ENCODE measurements at places on chromosomes 6 and 20.

DNA sequence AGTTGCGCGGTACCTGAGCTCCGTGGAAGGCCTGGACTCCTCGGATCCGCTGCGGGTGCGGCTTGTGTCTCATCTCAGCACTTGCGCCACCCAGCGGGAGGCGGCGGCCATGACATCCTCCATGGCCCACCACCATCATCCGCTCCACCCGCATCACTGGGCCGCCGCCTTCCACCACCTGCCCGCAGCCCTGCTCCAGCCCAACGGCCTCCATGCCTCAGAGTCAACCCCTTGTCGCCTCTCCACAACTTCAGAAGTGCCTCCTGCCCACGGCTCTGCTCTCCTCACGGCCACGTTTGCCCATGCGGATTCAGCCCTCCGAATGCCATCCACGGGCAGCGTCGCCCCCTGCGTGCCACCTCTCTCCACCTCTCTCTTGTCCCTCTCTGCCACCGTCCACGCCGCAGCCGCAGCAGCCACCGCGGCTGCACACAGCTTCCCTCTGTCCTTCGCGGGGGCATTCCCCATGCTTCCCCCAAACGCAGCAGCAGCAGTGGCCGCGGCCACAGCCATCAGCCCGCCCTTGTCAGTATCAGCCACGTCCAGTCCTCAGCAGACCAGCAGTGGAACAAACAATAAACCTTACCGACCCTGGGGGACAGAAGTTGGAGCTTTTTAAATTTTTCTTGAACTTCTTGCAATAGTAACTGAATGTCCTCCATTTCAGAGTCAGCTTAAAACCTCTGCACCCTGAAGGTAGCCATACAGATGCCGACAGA is 9.9 kb downstream of the HEY2 start:
- DNase-seq: no peak

DNA sequence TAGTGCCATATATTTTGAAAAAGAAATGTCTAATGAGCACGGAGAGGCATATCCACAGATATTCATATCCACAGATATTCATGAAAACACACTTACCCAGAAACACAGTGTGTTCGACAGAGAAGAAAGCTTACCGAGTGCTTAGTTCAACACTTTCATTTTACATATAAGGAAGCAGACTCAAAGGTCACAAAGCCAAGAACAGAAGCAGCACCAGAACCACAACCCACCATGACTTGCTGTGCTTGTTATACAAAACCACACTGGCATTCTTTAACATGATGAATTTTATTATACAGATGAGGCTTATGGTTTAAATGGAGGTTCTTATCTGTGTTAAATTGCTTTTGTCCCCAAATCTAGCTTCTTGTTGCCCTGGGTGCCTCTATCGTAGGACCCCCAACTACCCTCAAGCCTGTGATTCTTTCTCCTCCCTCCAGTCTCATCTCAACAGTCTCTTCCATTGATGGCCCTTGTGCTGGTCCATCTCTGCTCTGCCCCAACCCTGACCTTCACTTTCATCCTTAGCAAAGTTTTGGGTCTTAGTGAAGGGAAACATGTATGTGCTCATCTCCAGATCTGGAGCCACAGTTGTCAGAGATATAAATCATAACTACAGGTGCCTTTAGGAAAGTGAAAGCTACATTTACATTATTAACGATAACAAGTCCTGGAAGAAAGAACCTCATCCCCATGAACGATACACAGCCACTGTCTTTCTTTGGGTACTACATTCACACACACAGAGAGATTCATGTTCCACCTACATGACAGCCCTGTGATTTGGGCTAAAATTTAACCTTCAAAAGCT is 40.0 kb downstream of the SF3B5 start:
- DNase-seq: no peak

DNA sequence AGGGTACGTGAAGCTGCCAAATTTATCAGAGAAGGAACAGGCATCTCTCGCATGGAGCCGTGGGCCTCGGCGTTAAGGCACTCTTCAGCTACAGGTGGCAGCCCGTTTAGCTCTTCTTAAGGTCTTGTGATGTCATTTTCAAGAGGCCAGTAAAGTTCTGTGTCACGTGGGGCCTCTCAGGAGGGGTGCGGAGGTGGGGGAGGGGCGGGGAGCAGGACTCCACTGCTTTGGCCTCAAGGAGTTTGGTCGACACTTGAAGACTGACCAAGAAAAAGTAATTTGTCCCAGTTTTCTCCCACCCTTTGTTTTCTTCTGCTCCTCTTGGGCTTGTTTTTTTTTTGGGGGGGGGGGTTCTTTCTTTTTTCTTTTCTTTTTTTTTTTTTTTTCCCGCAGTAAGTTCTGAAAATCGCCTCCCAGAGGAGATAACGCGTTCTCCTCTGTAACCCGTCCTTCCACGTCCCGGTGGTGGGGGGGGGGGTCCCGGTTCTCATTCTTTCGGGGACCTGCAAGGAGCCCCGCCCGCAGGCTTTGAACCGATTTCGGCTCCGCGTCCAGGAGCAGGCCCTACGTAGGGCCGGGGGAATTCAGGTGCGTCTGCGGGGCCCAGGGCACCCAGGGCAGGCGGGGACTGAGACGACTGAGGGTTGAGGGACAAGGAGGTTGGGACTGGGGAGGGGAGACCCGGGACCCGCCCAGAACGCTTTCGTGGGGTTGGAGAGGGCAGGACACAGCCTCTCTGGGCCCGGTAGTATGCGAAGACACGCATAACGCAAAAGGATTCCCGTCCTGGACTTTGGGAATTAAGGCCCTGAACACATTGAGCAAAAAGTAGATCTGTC is 26.0 kb downstream of the GPX6 start:
- peak; percentile 95 for DNase-seq

GRCh38 chr6:9610620-9611415 is 804.1 kb downstream of the TFAP2A start:
- no peak for DNase-seq

DNA sequence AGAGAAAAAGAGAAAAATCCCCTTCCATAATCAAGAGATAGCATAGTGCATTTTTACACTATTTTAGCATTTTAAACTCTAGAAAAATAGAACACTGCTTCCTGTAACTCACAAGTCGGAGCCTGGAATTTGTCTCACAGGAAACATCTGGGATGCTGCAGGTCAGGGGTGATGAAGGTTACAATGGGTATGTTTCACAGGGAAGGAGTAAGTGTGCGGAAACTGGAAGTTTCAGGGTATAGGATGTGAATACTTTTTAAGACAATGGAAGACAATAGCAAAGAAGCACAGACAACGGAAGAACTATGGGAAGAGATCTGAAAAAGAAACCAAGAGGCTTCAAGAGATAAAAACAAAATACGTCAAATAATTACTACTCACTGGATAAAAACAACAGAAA is 361.0 kb upstream of the MARCKS start:
- DNase-seq: no peak

- DNase-seq: no peak
Observed at GRCh38 chr6:22830463-22830862, 261.1 kb downstream of the HDGFL1 start.

- DNase-seq: no peak
Observed at GRCh38 chr6:63094947-63095346, 116.3 kb upstream of the FKBP1C start.

GRCh38 chr20:9608639-9609340 is 94.4 kb downstream of the LAMP5 start:
- no peak for DNase-seq

GRCh38 chr20:48603116-48603818 is 224.5 kb downstream of the PREX1 start:
- DNase-seq: no peak

- no peak for DNase-seq
Observed at GRCh38 chr20:60420676-60421229, 462.5 kb downstream of the CDH26 start.

GRCh38 chr20:20031790-20032189 is 14.6 kb downstream of the NAA20 start:
- no peak for DNase-seq

DNA sequence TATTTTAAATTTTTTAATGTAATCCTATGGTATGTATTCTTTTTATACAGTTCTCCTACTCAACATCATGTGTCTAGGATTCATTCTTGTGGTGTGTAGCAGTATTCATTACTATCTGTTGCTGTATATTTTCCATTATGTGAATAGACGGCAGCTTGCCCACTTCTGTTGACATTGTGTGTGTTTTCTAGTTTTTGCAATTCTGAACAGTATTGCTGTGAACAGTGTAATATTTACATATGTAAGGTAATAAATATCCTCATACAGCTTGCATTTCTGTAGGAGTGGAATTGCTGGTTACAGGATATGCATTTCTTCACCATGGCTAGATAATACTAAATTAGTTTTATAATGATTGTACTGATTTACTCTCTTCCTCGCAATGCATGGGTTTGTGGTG is 51.9 kb downstream of the SCAF8 start:
- no peak for DNase-seq

GRCh38 chr6:50270415-50270814 is 220.7 kb upstream of the DEFB112 start:
- no peak for DNase-seq

DNA sequence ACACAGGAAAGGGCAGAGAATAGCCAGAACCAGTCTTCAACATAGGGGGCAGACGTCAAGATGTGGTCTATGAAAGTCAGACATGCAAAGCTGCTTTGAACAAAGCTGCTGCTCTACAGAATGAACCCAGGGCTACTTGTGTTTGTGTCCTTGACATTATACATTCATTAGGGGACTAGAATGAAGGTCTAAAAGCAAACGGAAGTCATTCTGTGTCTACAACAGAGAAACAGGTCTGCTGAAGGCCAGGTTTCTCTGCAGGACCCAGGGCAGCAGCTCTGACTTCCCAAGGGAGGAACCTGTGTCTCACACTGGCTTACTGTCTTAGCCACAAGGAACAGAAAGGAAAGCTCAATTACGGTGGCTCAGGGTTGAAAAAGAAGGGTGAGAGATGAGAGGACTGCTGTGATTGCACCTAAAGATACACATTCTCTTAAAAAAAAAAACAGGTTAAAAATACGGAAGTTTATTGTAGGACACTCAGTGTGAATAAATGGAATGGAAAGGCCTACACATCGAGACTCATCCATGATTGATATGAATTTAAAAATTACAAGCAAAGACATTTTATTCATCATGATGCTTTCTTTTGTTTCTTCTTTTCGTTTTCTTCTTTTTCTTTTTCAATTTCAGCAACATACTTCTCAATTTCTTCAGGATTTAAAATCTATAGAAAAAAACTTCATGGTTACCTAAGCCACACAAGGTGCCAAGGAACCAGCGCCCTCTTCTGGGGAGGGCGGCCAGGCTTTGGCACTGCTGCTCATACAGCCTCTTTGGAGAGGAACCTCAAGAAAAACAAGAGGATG is 6.7 kb downstream of the PSMA7 start:
- peak; percentile 82 for DNase-seq

DNA sequence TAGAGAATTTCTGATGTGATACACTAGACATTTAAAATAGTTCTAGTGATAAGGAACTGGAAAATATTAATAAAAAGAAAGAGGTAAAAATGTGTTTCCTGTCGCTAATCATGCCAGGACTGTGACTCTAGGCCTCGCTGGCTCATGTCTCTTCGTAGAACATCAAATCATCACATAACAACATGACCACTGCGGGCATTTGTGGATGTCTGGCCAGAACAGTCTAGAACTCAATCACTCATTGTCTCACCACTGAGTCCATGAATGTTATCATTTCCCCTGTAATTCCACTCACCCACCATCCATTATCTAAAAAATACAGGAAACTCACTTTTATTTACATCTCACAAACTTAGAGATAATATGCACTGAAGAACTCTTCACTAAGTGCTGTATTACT is 3.4 kb downstream of the HMGN3 start:
- DNase-seq: no peak

GRCh38 chr6:139533573-139534471 is 159.4 kb upstream of the CITED2 start:
- no peak for DNase-seq

GRCh38 chr6:86581833-86582232 is 355.5 kb upstream of the HTR1E start:
- DNase-seq: no peak

DNA sequence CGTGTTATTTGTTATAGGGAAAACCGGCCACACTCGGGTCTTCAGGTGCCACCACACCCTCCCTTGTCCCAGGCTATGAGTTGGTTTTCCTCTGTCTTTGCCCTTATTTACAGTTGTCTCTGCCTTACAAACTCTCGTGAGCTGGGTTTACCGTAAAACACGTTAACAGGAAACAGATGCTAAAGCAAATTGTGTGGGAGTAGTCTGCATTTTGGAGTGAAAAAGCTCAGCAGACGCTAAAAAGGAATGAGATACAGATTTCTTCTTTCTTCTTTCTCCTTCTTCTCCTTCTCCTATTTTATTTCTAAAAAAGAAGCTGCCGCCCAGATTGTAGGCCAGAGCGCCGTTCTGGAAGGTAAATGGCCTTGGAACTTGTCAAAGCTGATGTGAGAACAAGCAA is 51.9 kb downstream of the APCDD1L start:
- peak; percentile 57 for DNase-seq

- peak; percentile 90 for DNase-seq
Observed at GRCh38 chr6:170459451-170459850, 93.7 kb downstream of the PSMB1 start.

DNA sequence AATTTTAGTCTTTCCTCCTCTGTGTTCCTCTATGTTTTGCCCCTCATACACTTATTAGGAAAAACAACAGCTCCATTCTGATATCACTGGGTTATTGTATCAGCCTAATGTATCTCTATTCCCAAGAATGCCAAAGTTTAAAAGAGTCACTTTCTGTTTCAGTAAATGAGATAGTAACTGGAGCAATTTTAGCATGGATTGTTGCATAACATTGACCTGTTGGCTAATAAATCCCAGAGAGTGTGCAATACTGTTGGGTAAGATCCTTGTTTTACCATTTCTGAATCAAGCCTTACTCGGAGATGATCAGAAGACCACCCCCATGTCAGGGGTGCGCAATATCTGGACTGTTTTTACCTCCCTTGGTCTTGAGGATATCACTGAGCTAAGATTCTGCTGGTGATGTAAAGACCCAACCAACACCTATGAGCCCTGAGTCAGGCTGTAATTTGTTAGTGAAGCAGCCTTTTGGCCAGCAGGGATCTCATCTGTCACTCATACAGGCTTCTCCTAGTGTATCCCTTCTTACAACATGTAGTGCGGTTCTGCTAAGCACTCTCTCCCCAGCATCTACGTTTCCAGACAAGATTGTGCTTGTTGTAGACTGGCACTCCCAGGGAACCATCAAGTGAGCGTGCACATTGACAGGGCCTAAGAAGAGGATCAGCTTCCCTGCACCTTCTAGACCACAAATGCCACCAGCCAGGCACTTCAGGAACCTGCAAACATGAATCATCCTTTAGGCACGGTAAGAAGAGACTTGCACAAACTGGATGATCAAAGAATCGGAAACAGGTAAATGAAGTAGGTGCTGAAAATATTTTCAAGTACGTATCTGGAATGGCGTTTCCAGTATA is 11.5 kb upstream of the IPCEF1 start:
- DNase-seq: peak; percentile 38

- DNase-seq: no peak
Observed at GRCh38 chr6:166619912-166620311, 7.1 kb downstream of the RPS6KA2 start.

- no peak for DNase-seq
Observed at GRCh38 chr6:150152891-150153876, 10.3 kb downstream of the PPP1R14C start.

GRCh38 chr6:33543116-33543515 is 37.0 kb downstream of the BAK1 start:
- peak; percentile 57 for DNase-seq

All from NB4 (cell line).